Stimulated activated CD4-positive, alpha-beta T cell treated with anti-CD3 and anti-CD28 coated beads, Interleukin-15, amount 100 ng/mL, for 1 hour (primary cell): ENCODE measurements at places on chromosomes 2 and 18.

DNA sequence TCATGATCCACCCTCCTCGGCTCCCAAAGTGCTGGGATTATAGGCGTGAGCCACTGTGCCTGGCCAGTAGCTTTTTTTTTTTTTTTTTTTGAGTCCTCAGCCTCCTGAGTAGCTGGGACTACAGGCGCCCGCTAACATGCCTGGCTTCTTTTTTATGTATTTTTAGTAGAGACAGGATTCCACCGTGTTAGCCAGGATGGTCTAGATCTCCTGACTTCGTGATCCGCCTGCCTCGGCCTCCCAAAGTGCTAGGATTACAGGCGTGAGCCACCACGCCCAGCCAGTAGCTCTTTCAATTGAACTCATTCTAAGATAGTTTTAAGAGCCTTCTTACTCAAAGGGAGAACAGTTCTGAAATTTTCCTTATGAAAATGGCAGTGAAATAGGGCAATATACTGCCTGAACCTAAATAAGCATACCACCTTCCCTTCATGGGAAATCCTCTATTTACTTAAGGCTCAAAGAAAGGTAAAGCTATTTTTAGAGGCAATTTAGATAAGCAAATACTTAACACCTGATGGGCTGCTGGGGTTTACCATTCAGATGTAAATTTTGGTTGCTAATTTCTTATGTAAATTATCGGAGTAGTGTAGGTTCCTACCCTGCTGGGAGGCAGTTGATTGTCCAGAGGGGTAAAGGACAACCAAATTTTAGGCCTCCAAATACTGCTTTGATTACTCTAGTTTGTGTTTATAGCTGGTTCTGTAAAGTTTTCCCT lies 144.7 kb downstream of the GREB1L start:
- DNase-seq: no peak

GRCh38 chr2:226600802-226601201 lies 198.8 kb downstream of the IRS1 start:
- DNase-seq: no peak

DNA sequence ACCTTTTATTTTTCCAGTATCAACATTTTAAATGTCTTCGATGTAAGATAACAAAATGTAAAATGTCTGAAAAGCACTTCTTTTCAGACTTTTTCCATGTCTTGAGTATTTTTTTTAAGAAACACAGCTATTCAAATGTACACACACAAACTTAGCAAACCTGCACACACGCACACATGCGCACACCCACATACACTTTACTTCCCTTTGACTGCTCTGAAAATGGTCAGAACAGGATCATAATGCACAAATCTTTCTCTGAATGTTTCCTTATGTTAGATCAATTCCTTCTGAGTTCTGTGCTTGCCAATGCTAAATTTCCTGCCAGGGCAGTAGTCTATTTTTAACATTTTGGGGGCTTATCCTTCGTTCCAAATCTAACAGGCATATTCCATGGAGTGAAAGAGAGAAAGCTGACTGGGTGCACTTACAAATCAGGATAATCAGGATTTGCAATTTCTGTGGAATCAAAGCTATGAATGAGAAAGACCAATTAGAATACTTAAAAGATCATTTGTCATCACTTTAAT lies 136.3 kb downstream of the ZEB2 start:
- DNase-seq: no peak

DNA sequence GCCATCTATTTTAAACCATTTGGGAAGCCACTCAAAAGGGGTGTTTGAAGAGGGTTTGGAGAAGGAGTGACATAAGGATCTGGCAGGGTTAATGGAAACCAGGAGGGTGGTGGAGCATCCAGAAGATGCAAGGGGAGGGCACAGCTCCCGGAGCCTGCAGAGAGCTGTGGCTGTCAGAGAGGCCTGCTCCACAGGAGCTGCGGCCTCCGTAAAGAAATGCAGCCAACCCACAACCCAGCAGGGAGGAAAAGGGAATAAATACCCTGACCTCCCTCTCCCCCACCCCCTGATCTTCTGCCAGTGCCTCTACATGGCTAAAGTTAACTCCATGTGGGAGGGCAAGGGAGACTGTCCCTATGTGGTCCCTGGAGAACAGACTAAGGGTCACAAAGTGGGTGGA lies 567.1 kb upstream of the POU3F3 start:
- no peak for DNase-seq

DNA sequence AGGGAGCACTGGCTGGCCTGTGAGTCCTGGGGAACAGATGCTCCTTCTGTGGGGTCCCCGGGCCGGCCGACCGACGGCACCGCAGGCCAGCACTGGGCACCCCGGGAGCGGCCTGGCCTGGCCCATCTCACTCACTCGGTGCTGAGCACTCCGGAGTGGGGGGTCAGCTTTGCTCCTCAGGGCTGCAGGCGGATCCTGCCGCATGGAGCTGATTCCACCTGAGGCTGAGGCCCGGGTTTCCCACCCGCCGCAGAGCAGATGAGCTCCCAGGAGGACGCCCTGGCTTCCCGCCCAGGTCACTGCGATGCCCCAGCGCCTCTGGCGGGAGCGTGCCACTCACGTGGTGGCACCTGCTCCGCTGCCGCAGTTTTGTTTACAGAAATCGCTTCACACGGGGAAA lies 418.6 kb downstream of the GALR1 start:
- DNase-seq: no peak

- no peak for DNase-seq
Observed at GRCh38 chr18:25425024-25425423, 73.1 kb upstream of the ZNF521 start.

DNA sequence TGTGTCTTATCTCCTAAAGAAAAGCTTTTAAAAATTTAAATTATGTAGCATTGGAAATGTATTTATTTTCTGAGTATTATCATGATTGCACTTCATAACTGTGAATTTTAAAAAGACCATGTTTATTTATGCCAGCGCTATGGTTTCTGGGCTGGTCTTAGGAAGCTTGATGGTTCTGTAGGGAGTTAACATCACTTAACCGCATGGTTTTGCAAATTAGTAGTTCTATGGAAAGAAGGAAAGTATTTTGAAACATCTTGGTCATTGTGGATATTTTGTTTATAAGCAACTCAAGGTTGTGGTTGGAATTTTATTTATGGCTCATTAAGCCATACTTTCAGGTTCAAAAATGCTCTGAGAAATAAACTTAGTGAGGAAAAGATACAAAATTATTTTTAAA lies 549.4 kb downstream of the STK39 start:
- DNase-seq: no peak

DNA sequence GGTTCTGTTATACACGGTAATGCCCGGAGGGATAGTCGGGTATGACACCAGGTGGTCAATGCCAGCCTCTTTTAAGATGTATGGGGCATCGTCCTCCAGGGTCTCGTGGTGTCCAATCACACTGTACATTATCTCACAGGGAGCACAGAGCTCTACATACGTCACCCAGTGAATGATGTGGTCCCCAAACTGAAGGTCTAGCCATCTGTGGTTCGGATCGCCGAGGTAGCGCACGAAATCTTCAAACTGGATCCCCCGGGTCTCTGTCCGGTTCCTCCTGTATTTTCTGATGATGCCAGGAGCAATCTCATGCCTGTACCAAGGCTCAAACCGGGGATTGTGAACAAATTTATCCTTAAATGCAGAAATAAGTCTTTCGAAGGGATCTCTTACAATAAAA lies 24.1 kb downstream of the CHST10 start:
- no peak for DNase-seq

DNA sequence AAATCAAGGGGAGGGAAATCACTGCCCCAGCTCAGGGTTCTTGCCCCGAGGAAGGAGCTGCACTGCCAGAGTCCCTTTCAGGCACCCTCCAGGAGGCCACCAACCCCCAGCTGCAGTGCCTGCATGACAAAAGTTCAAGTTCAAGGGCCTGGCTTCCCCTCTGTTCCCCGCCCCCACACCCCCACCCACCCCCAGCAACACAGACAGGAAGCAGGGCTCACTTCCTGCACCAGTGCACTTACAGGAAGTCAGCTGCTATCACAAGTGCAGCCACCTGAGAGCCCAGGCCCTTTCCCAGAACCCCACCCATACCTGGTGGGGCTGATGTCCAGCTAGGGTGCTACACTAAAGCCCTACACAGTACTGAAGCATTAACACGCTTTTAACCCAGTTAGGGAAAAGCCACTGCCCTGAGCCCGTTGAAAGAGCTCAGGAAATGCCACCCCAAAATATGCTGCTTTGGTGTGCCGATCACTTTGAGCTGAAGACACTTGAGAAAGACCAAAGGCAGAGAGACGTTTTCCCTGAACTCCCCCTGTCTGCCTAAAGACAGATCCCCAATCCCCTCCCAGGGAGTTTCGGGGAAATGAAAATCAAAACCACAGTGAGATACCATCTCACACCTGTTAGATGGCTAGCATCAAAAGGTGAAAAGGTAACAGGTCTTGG lies 109.9 kb upstream of the CAB39 start:
- DNase-seq: peak; percentile 32

DNA sequence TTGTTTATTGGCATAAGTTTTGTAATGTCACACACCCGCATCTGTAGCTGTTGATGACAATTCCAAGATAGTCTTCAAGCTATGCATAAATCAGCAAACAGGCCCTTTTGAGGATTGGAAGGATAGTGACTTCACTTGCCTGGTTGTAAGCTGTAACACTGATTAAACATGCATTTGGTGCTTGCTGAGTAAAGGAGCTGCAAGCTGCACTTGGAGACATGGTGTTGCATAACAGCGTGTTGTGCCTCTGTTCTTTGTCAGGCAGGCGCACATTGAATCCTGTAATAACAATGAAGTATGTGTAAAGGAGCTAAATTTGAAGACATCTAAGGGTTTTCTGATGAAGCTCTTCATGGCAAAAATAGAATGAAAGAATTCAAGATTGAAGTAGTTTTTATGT lies 68.7 kb upstream of the TTC27 start:
- no peak for DNase-seq

DNA sequence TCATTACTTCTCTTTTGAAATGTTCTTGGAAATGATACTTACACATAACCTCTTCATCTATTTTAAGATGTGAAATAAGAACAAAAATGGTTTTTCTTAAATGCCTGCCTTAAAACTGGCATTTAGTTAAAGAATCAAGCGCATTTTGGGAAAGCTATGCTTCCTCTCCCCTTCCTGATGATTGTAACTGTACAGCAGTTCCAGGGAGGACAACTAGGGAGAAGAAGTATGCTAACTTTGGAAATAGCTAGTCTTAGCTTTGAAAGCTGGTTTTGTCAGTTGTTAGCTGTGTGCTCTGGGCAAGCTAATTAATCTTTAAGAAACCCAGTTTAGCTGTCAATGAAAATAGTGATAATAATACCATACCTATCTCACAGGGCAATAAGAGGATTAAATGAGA lies 8.4 kb upstream of the ADCYAP1 start:
- no peak for DNase-seq

DNA sequence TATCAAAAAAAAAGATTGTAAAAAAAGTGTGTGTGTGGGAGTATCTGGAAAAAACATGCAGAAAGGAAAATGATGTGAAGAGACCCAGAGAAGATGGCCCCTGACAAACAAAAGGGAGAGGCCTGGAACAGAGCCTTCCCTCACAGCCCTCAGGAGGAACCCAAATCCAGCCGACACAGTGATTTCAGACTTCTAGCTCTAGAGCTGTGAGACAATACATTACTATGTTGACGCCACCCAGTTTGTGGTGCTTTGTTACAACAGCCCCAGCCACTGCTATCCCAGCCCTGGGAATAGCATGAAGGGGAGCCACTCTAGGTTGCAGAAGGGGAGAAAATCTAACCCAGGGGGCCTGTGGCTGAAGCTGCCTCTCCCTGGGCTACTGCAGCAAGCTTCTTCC lies 59.0 kb upstream of the ZBTB7C start:
- no peak for DNase-seq

DNA sequence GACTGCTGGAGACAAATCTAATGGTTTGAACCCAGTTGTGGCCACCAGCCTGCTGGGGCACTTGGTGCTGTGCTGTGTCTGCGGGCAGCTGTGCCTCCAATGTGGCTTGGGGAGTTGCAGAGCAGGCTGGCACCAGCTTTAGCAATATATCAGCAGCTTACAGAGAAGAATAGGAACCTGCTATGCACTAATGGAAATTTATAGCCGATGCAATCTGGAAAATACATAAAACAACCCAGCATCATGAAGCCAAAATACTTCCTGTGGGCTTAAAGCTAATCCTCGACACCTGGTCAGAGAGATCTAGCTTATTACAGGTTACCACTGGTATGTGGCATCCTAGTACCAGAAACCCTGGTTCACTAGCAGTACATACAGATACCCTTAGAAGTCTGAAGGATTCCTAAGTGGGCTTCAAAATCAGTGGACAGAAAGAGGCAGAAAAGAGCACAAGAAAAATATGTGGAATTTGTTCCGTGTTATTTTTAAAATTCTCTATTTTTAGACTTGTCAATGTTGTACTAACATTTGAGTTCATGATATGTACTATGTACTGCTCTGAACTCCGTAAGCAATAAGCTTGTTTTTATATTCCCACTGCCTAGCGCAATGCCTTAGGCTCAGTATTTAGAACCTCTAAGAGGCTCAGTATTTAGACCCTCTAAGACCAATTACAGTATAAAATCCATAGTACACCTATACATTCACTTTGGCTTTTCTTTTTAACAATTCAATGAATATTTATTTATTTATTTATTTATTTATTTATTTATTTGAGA lies 194.7 kb downstream of the UXS1 start:
- no peak for DNase-seq

DNA sequence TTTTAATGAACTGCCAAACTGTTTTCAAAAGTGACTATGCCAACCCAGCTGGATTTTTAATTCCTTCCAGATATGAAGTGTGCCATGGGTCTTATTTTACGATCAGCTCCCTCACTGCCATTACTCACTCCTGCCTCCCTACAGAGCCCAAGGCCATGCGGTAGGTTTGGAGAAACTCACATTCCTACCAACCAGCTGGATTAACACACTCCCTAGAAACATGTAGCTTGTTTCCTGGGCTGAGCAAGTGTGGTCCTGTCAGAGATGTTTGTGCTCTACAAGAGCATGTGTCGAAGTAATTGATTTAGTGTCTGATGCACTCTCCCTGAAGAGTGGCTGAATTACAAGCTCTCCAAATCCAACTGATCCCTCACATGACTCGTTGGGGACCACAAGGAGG lies 82.5 kb downstream of the SPP2 start:
- no peak for DNase-seq

- no peak for DNase-seq
Observed at GRCh38 chr2:1929001-1929400, 184.7 kb upstream of the PXDN start.

GRCh38 chr2:207149249-207150213 lies 16.2 kb downstream of the KLF7 start:
- no peak for DNase-seq
